Brain pericyte (primary cell): ENCODE measurements at places on chromosomes 1 and 21.

DNA sequence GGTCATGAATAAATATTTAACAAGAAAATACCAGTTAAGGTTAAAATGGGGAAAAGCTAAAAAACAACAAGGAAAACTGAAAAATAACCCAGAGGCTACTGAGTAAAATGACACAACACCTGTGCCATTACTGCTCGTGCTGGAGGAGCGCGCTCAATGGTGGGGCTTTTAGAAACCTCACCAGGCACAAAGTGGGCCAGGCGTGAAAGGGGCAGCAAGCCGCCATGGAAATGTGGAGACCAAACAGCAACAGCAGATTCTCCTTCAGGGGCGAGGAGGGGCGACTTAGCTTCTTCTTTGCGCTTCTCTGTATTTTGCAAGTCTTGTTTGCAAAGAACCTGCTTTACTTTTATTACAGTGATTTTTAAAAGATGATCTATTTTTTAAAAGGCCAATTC, 18.9 kb upstream of the SPATC1L start:
- no peak for DNase-seq

DNA sequence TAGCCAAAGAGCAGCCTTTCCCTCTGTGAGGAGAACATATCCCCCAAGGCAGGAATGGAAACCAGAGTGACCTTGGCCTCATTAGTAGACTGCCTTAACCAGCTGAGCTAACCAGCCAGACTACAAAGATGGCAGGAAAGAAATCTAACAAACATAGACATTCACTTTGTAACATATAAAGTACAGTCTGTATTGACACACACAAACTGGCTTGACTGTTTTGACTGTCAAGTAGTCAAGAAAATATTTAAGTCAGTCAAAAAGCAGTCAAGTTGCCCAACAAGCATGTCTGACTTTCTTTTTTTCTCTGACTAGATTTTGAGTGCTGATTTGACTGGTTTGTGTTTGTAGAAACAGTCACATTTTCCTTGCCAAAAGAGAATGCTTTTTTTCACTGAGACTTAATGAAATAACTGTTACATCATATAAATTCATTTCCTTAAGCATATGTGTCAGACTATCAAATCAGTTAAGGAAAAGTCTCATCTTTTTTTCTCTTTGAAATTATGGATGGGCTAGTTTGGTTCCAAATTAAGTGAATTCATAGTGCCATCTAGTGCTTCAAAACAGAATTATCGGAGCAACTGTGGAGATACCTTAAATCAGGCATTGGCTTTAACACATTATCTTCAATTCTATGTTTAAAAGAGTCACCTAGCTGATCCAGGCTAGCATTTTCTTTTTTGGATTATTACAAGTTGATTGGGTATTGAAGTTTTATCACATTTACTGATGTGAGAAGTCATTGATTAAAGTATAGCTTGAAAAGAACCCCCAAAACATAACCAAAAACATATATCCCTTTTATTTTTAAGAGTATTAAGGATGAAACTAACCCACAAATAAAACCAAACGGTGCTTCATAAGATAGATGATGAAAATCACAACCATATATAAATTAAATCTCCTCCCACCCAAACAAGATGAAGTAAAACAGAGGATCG, 75.0 kb downstream of the ATP6V1G3 start:
- no peak for DNase-seq

DNA sequence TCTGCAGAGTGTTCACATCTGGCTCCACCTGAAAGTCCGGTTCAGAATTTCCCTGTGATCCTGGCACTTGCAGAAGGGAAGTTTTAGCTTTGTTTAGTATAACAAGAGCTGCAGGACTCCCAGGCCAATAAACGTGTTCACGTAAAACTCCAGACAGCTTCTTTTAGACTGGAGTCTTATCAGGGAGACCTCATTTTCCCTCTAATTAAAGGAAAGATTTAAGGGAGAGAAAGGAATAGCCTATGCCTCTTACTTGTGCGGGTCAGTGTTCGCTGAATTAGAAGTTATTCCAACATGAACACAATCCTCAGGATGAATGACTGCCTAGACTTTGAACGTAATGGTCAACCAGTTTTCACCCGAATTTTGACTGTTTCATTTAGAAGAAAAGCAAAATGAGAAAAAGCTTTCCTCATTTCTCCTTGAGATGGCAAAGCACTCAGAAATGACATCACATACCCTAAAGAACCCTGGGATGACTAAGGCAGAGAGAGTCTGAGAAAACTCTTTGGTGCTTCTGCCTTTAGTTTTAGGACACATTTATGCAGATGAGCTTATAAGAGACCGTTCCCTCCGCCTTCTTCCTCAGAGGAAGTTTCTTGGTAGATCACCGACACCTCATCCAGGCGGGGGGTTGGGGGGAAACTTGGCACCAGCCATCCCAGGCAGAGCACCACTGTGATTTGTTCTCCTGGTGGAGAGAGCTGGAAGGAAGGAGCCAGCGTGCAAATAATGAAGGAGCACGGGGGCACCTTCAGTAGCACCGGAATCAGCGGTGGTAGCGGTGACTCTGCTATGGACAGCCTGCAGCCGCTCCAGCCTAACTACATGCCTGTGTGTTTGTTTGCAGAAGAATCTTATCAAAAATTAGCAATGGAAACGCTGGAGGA, 202.1 kb upstream of the SGIP1 start:
- no peak for DNase-seq

GRCh38 chr1:24052220-24052619, 59.7 kb downstream of the MYOM3 start:
- no peak for DNase-seq

GRCh38 chr1:203149188-203149840, 21.8 kb downstream of the ADORA1 start:
- no peak for DNase-seq

- DNase-seq, result no peak
Observed at GRCh38 chr21:27675306-27675705, 708.4 kb upstream of the ADAMTS5 start.

- no peak for DNase-seq
Observed at GRCh38 chr1:26124418-26125331, 13.1 kb downstream of the PDIK1L start.

GRCh38 chr1:91835087-91835521, 50.8 kb downstream of the TGFBR3 start:
- no peak for DNase-seq

GRCh38 chr1:4723106-4723505, 68.7 kb downstream of the AJAP1 start:
- no peak for DNase-seq

- DNase-seq, result no peak
Observed at GRCh38 chr1:116737855-116738321, 16.3 kb upstream of the CD2 start.

DNA sequence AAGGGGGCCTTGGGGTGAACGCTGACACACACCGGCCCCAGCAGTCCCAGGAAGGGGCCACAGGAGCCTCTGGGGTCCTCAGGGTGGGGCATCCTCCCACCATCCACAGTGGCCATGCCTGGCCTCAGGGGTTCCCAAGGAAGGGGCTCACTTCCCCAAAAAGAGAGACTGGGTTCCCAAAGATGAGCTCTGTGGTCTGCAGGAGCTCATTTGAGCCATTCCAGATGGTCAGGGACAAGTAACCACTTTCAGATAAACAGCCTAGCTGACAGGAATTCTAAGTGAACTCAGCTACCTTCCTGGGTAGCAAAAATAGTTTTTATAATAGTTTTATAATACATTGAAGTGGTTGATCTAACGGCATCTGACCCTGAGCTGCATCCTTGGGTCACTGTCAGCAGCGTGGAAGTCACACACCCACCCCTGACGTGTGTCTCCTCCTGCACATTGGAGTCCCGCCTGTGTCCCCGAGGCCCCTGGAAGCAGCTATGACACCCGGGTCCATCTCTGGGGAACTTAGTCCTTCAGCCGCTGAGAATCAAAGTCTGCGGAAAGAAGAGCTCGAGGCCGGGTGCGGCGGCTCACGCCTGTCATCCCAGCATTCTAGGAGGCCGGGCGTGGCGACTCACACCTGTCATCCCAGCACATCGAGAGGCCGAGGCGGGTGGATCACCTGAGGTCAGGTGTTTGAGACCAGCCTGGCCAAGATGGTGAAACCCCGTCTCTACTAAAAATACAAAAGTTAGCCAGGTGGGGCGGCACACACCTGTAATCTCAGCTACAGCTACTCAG, 5.7 kb upstream of the TMEM240 start:
- DNase-seq, result no peak

DNA sequence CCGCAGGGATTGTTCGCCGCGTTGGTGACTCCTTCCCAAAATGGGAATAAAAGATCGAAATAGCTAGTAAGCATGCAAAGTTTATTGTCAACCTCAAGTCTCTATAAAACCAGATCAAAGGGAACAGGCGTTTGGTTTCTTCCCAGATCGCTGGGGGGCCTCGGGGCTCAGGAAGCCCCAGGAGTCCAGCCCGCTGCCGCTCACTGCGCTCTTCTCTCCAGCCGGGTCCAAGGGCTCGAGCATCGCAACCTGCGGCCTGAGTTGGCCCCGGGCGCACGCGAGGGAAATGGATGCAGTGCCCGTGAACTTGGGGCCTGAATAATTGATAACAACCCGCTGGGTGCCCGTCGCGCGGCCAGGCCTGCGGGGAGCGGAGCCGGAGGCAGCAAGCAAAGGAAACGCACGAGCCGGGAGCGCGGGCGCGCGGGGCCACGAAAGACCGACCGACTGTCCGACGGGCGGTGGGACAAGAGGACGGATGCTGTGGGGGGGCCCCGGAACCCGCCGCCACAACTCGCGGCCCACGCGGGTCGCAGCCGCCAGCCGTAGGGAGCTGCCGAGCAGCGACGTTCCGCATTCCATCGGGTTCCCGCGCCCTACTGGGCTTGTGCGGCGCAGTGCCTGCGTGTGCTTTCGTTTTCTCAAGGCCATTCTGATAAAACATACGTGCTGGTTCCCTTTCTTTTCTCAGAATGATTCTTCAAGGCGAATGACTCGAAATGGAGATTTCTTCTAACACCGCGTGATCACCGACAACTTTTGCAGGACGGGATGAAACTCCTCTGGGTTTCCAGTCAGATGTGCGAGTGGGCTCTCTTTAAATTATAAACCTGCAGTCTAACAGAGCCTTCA, 14.0 kb upstream of the ALX3 start:
- no peak for DNase-seq

DNA sequence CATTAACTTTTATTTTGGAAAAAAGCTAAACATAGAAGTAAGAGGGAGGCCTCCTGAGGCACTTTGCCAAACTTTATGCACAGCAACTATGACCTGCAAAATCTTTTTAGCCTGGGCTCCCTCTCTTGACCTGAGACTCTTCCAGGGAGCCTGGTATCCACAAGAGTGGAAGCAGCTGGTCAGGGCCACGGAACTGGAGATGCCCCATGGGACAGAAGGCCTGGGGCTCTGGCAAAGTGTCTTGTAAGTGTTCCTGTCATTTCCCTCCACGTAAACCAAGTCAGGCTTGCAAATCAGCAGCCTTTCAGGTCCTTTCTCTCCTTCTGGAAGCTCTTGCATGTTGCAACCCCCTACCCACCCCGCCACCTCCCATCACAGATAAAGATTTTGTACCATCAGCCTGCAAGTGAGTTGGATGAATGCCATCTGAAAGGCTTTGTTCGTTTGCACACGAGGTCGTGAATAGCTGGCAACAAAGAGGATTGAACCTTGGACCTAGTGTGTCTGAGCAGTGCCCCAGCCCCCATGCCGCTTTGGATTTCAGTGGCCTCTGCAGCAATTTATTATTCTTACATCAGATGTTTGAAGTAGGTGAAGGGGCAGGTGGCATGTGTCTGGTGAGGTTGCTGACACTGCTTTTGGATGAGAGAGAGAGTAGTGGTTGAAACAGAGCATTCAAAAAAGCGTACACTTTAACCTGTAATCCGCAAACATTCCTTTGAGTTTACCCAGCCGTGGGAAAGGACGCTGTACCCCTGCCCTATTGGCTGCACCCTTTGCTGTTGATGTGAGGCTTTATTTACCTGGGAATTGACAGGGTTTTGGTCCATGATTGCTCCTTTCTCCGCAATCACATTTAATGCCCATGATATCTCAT, 91.6 kb downstream of the GALNT2 start:
- no peak for DNase-seq

- DNase-seq, result no peak
Observed at GRCh38 chr1:67559222-67559700, 125.7 kb upstream of the GADD45A start.

DNA sequence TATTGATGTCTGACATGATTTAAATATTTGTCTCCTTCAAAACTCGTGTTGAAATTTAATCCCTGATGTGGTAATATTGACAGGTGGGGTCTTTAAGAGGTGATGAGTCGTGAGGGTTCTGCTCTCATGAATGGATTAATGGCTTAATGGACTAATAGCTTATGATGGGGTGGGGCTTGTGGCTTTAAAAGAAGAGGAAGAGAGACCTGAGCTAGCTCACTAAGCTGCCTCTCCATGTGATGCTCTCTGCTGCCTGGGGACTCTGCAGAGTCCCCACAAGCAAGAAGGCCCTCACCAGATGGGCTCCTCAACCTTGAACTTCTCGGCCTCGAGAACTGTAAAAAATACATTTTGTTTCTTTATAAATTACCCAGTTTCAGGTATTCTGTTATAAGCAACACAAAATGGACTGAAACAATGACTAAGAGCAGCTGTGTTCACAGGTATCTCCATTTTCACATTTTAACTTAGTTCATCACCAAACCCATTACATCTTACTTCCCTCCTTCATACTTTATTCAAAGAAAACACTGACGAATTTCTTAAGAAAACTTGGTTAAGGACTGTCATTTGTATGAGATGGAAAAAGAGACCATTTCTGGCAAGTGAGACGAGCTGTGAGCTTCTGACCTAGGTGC, 12.1 kb upstream of the AIM2 start:
- DNase-seq, result no peak

- DNase-seq, result no peak
Observed at GRCh38 chr1:13702425-13703127, 2.6 kb downstream of the PRDM2 start.

- no peak for DNase-seq
Observed at GRCh38 chr1:208238710-208239472, 5.3 kb downstream of the PLXNA2 start.

DNA sequence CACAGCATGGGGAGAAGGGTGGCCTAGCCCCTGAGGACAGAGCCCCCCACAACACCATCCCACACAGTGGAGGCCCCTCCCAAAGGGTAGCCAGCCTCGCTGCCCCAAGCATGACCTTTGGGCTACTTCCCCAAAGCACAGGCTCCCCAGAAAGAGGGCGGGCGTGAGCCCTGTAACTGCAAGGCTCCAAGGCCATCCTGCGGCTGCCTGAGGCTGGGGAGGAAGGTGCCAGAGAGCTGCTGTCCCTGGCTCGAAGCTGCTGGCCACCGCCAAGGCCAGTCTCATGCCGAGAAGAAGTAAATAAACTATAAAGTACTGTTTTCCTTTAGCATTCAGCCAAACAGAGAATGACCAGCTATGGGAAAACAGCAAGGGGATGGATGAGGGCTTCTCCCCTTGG, 27.5 kb downstream of the UBASH3A start:
- DNase-seq, result no peak

- no peak for DNase-seq
Observed at GRCh38 chr1:52153010-52153409, 11.1 kb downstream of the ZFYVE9 start.

- no peak for DNase-seq
Observed at GRCh38 chr1:191160837-191161236, 683.2 kb upstream of the BRINP3 start.

DNA sequence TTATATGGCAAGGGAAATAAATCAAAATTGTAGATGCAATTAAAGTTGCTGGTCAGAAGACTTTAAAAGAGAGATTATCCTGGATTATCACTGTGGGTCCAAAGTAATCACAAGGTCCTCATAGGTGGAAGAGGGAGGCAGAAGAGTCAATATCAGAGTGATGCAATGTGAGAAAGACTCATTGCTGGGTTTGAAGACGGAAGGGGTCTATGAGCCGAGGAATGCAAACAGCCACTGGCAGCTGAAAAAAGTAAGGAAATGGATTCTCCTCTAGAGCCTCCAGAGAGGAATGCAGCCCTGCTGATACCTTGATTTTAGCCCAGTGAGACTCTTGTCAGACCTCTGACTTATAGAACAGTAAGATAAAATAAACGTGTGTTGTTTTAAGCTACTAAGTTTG, 59.8 kb upstream of the MUTYH start:
- DNase-seq, result no peak
